A549 treated with CpdA at 1 μM for 4 hours (cell line): ENCODE measurements at places on chromosomes 2 and 18. TPM values are rescaled to one million over a fixed set of nuclear protein-coding genes. Genes with fewer than 3 reads are reported as not detected.

GCKR gene
- 0.15 to 0.91 TPM (median 0.33 TPM) in 5 replicates for total RNA-seq

TTN gene
- total RNA-seq, result under 0.01 to 0.03 TPM (median 0.01 TPM) in 4 of 5 replicates, not detected in the other

VIT gene
- total RNA-seq, result not detected in 5 replicates

DCC gene
- not detected in 5 replicates for total RNA-seq

ATG9A gene
- 42.0 to 54.7 TPM (median 49.5 TPM) in 5 replicates for total RNA-seq

HADHB gene
- 90.8 to 104 TPM (median 102 TPM) in 5 replicates for total RNA-seq

ASTL gene
- not detected in 5 replicates for total RNA-seq

BUB1 gene
- 40.1 to 50.0 TPM (median 46.1 TPM) in 5 replicates for total RNA-seq

ANTXR1 gene
- 112 to 165 TPM (median 140 TPM) in 5 replicates for total RNA-seq

SLC14A1 gene
- total RNA-seq, result 0.05 to 0.26 TPM (median 0.13 TPM) in 3 of 5 replicates, not detected in the others

UGT1A3 gene
- total RNA-seq, result 0.08 to 0.23 TPM (median 0.13 TPM) in 3 of 5 replicates, not detected in the others

SALL3 gene
- not detected in 5 replicates for total RNA-seq

ABCG8 gene
- not detected in 5 replicates for total RNA-seq

ASB18 gene
- total RNA-seq, result not detected in 5 replicates

STRN gene
- 12.1 to 18.5 TPM (median 17.3 TPM) in 5 replicates for total RNA-seq

SNED1 gene
- 0.42 to 0.72 TPM (median 0.58 TPM) in 5 replicates for total RNA-seq

GRHL1 gene
- total RNA-seq, result 0.77 to 1.6 TPM (median 0.81 TPM) in 5 replicates

RAD51AP2 gene
- total RNA-seq, result not detected in 5 replicates

CRYBA2 gene
- total RNA-seq, result 0.44 TPM in 1 of 5 replicates, not detected in the others

GPBAR1 gene
- total RNA-seq, result 0.07 to 0.17 TPM (median 0.15 TPM) in 5 replicates

G6PC2 gene
- not detected in 5 replicates for total RNA-seq

MC4R gene
- not detected in 5 replicates for total RNA-seq

APOB gene
- total RNA-seq, result 0.29 TPM in 1 of 5 replicates, not detected in the others

DSC3 gene
- 1.3 to 2.1 TPM (median 1.8 TPM) in 5 replicates for total RNA-seq

SPATA3 gene
- not detected in 5 replicates for total RNA-seq

PEX13 gene
- total RNA-seq, result 15.4 to 17.5 TPM (median 16.6 TPM) in 5 replicates

VAMP8 gene
- total RNA-seq, result 13.5 to 22.3 TPM (median 18.2 TPM) in 5 replicates
